ENCODE measurements at places on chromosomes 12 and 14.

GRCh38 chr12:121365416-121366062 is 13.3 kb upstream of the ANAPC5 start:
- DNase-seq = no peak

DNA sequence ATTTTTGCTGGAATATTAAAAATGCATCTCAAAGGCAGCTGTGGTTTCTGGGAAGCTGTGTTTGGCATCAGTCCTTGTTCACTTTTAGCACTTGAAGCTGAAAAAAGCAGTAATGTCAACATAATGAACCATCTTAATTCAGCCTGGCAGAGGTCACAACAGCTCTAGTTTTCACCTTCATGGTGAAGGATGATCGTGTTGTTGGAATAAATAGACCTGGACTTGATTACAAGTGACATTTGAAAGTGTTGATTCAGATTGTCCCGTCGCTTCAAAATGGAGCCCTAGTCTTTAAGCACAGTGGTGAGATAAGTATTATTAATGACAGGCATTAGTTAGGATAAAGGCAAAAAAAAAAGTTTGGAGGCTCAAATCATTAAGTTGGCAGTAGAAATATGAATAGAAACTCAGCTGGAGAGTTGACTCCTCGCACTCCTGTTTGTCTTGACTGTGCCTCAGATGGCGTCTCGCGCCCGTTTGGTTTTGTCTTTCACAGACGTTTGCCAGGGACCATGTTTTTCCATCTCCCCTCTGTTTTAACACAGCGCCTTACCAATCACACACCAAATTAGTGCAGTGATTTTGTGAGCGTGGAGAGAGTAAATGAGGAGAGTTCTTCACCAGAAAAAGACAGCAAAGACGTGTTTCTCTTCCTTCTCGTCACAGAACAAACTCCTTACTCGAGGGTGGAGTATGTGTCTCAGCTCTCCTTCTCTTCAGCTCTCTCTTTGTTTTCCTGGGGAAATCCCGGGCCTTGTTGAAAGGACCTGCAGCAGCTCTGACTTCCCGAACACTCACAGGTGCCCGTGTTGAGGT is 53.4 kb upstream of the MMP17 start:
- no peak for DNase-seq

DNA sequence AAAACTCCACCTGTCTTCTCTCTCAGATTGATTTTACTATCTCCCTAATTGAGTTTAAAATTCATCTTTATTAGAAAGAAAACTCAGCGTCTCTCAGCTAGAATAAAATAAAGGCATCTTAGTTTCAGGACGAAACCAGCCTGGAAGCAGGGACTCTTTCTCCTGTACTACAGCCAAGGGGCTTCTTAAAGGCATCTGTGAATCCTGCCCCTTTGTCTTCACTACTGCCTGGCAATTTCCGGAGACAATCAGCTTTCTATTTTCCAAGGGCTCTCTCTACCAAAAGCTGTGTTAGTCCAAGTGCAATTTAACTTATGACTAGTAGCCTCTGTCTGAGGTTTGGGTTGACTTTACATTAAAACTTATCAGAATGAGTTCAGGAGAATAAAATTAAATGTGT is 623.3 kb upstream of the FOXG1 start:
- DNase-seq = no peak

DNA sequence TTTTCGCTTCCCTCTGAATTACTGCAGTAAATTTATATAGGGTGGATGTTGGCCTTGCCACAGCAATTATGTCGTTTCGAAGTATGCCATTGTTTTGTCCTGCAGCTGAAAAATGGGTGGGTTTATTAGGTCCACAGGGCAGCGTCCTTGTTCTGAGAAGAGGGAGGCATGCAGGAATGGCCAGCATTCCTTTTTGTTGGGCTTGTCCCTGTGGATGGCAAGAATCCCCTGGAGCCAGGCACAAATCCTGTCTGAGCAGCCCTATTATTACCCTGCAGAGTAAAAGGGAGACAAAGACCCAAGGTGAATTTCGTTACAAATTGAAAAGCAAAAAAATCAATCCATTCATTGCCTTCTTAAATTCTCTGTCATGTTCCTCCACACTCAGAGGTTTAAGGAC is 88.1 kb downstream of the CHST11 start:
- DNase-seq = no peak

- DNase-seq = no peak
Observed at GRCh38 chr14:63652406-63652805, 10.7 kb upstream of the WDR89 start.

DNA sequence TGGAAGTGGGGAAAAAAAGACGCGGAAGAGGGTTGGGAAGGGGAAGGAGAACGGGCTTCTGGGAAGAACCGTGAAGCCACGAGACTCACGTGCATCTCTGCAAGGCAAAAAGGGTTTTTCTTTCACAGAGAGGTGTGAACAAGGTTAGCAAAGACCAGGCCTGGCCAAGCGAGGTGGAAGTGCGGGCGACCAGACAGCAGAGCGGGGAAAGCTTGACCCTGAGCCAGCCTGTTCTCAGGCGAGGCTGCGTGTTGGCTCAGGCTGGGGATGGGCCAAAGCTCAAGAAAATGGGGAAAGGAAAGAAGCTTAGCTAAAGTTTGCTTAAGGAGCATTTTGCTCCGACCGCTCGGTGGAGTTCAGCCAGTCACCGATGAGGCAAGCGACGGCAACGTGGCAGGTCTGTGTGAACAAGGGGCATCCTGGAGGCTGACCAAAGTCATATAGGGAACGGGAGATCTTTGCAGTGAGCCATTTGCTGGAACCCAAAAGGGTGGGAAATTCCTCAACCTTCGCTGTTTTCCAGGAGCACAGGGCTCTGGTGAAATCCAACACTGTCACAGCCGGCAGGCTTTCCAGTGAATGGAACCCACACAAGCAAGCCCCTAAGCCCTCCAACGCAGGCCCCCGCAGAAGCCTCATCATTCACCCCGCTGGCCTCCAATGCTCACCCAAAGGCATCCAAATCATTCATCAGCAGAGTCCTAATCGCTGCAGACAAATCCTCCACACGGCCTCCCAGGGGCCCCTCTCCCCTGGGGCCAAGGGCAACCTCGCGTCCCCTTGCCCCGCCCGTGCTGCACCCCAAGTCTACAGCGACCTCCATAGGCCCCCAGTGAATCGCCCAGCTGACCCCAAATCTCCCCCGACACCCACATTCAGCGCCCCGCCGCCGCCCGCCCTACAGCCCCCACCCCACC is 754 bp downstream of the ZNF605 start:
- no peak for DNase-seq
